Stimulated activated CD4-positive, alpha-beta T cell treated with anti-CD3 and anti-CD28 coated beads, Interleukin-1b, Interleukin-23, amount 100 ng/mL, for 4 hours (primary cell): ENCODE measurements at places on chromosomes 1 and 21.

DNA sequence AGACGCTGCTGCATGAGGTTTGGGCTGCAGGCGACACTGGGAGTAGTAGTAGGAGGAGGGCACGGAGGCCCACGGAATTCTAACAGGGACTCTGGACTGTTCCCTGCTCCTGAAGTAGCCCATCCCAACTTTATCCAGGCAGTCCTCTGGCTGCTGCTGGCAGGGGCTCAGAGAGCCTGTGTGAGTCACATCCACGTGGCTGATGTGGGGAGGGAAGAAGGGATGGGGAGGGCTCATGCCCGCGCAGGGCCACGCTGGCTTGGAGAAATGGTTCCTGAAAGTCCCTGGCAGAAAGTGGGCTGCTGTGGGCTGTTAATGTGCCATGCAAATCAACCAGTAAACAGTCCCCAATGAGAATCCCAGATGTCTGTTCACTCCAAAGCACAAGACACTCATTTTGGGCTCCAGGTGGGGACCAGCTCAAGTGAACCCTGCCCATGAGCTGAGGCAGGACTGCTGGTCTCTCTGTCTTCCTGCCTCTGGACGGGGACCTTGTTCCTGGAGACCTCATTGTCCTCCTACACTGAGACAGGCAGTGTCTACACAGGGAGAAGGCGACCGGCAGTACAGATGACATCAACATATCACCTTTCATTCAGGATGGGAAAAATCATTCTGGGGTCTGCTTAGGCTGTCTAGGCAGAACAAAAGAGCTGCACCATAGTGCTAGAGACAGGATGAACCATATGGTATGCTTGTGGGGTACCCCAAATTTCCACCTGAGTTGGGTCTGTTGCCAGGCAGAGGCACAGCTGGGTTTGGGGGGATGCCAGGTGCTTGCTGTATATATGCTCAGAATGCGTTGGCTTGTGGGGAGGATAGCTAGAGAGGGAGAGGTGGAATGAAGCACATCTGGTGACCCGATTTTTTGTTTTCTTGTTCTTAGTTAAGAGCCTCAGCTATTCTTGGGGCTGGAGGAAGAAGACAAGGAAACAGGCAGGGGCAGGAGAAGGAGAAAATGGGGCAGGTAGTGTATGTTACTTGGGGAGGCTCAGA, 57.9 kb upstream of the FMOD start:
- no peak for DNase-seq

DNA sequence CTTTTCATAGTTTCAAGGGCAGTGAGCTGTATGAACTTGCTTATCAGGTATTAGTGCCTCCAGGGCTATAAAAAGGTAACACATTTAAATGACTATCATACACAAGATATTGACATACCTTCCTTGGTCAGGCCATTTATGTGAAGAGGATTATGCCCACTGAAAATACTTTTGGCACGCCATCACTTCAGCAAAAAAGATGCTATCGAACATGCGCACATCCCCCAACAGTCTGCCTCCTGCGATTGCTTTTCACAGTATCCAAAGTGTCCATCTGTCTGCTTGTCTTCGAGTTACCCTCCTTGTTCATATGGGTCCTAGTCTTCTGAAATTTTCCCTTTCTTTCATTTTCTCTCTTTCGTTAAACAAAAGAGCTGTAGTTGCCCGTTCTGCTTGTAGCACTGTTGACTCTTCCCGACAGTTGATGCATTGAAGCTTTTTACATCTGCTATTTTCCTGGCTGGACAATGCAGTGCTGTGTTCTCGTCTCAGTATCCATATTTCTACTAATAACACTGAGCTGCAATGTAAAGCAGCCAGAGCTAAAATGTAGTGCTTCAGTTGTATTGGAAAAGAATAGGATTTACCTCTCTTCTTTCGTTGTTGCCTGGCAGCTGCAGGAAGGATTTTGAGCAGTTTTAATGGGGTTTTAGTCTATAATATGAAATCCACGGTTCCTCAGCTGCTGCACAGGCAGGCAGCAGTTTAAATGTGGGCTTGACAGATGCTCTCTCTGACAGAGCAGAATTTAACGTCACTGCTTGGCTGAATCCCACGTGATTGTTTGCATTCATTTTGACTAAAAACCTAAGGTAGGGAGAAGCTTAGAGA, at the start of gene B3GALT2:
Gene B3GALT2 (minus strand): TSS at position 713 of the 831 bp plus-strand sequence. CDS start 5,051 bp downstream, outside the sequence.
- DNase-seq: no peak

DNA sequence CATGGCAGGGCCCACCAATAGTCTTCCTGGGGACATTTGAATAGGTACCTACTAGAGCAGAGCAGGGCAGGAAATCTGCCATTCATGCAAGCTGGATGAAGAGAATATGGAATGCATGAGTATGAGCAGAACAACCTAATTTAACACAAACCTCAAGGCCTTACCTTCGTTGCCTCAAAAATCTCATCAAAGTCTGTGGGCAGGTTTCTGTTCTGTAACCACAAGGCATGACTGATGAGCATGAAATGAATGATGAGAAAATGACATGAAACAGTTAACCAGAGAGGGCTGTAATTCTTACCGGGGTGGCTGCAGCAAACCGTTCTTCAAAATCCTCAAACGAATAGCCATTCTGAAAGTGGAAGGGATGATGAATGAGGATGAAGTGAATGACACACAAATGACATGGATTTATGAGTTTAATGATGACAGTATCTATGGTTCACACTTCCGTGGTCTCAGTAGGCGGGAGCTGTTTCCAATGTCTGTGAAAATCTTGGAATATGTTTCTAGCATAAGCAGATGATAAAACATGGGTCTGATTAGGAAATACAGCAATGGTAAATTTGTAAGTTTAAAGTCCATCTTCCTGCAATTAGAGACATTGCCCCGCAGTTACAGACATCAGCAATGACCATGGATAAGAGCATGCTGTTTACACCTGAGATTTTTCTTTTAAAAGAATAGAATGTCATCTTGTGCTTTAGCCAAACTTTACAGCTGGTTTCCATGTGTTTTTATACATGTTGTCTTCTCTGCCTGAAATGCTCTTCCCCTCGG, 67.6 kb upstream of the C8B start:
- no peak for DNase-seq

DNA sequence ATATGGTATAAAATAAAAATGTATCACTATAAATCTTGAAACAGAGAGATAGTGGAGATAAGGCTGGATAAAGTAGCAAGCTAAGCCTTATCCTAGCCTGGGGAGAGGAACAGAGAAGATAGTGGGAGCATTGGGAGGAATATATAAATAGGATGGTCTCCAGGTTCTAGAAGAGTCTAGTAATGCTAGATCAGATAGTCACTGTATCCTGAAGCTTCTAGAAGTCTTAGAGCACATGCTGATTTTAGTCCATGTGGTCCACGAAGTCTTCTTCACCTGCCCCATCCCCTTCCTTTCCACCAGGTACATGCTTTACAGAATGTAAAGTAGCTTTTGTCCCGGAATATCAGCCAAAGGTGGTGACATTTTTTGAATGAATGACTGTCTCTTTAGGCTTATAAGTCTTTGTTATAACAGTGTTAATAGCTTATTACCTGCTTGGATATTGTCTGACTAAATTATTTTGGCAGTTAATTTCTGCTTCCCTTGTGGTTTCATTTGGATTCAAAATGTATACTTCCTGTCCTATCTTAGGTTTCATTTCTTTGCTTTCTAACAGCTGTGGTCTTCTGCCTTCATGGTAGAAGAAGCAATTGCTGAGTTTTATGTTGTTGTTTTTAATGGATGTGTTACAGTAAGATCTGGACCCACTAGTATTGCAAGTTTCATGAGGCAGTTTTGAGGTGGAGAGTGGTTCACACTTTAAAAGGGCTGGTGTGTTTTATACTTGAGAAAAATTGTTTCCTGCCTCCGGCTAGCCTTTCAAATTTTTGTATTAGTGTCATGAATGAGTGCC, 5.9 kb downstream of the SMG7 start:
- DNase-seq: no peak

- DNase-seq: no peak
Observed at GRCh38 chr1:192010406-192010805, 147.9 kb upstream of the RGS18 start.

DNA sequence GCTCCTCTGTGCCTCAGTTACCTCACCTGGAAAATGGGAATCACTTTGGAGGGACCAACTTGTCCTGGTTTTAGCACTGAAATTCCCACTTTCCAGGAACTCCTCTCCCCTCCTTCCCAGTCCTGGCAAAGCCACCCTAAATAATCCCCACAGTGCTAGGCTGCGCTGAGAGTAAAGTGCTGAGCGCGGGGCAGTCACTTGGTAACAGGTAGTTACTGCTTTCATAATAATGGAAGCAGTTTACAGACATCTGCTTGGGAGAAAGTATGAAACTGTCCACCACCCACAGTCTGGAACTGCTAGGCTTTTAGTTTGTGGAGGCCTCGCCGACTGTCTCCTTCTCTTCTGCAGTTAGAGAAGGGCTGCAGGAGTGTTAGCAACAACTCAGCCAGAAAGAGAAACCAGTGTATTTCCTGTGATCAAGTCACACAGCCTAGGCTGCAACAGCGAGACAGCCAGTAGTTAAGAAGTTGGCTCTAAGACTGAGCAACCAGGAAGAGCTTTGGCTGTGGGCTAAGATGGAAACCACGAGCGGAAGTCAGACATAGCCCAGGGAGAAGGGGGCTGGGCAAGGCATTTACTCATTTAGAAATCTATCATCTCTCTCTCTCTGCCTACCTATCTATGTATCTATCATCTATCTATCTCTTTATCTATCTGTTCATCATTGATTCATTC, 30.8 kb upstream of the ABCG1 start:
- peak; percentile 49 for DNase-seq

DNA sequence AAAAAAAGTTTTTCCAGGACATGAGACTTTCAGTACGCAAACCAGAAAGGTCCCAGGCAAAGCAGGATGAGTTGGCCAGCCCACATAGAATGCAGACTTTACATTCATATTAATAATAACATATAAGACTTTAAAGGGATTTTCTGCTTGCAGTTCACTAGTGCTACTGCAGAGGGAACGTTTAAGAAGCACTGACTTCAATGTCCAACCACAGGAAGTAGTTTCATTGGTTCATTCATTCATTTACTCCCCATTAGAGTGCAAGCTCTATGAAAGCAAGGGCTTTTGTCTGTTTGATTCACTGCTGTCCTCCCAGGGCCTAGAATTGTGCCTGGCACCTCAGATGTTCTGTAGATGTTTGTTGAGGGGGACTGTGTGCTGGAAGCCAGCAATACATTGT, 11.8 kb upstream of the SERINC2 start:
- no peak for DNase-seq

GRCh38 chr1:209756615-209757445, 977 bp downstream of the TRAF3IP3 start:
- DNase-seq: no peak

DNA sequence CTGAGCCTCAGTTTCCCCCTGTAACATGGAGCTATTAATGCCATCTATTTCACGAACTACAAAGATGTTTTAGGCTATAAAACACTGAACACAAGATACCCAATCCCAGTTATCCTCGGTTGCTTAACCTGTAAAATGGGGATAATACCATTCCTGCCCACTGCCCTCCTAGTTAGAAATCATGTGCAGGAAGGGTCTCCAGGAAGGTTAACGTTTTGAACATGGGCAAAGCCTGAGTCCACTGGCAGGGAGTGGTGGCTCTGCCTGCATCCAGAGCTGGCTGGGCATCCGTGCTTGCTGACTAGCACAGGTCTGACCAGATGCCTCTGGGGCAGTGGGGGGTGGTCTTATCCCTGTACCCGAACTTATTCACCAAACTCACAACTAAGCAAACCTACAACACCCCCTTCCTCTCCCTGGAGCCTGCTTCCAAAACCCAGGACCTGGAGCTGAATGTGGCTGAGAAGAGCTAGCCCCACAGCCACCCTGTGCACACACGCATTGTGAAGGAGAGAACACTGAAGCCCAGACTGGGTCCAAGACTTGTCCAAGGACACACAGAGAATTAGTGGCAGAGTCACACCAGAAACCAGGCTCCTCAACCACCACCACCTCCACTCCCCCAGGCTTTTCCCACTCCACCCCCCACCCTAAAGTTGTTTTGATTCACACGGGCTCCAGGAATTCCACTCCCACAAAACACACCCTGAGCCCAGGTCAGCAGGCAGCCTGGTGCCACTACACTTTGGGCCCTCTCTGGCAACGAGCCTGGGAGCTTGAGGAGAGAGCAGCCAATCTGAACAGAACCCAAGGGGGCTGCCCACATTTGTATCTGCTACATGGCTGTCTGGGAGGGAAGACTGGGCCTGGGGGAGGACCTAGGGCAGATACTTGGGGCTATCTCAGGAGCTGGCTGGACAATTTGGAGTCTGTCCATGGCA, 1.6 kb downstream of the E2F2 start:
- no peak for DNase-seq

GRCh38 chr1:207333620-207334019, 12.1 kb downstream of the CD55 start:
- no peak for DNase-seq

GRCh38 chr1:113579256-113580018, 179.8 kb downstream of the PHTF1 start:
- DNase-seq: no peak

DNA sequence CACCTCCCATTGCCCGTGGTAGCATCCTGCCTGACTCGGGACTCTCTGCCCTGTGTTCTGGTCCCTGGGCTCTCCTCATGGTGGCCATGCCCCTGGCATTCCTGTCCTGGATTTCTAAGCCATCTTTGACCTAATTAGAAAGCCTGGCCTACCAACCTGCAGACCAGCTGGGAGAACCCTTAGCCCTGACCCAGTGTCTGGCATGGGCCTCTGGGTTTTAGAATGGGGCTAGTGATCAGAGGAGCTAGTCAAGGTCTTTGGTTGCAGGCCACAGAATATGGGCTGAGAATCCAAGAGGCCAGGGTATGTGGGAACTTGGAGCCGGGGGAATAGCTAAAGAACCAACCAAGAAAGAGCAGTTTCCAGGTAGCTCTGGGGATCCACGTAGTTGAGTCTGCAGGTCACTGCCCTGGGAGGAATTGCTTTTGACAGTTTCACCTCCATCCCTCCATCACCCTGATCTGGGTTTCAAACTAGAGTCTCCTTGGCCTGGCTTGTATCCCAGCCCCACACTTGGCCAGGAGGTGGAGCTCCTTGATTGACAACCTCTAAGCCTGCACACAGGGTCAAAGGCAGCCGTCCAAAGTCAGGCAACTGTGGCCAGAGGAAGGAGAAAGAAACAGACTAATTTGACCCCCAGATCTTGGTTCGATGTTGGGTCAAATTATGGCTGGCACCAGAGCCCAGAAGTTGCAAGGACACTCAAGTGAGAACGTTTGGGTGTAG, 54.7 kb upstream of the ABCG1 start:
- peak; percentile 34 for DNase-seq

- no peak for DNase-seq
Observed at GRCh38 chr1:51570063-51570710, 46.7 kb upstream of the OSBPL9 start.
